ENCODE measurements at places on chromosomes 7 and 10. TPM values are rescaled to one million over a fixed set of nuclear protein-coding genes. Genes with fewer than 3 reads are reported as not detected.

DNA sequence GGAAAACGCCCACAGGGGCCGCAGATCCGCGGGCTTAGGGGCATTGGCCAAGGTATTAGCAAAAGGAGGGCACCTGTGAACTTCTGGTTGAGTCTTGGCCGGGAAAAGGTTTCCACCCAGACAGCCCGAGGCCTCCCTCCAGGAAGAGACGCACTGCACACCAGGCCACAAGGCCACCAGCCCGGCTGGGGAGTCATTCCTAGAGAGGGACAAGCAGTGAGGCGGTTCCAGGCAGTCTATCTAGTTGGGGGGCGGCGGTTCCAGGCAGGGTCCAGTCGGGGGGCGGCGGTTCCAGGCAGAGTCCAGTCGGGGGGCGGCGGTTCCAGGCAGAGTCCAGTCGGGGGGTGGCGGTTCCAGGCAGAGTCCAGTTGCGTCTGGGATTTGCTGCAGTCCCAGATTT is 518.5 kb downstream of the GLRX3 start:
- no peak for DNase-seq
- H3K27ac ChIP-seq = no peak overlapping the region
- H3K27me3 ChIP-seq = no peaks in the 10 kb centered on the region
- H3K4me1 ChIP-seq = no peaks in the 10 kb centered on the region
- no peaks in the 10 kb centered on the region for H3K36me3 ChIP-seq
- no peak overlapping the region for H3K4me3 ChIP-seq

GRCh38 chr10:117547016-117547715 is 4.6 kb downstream of the EMX2 start:
- H3K4me1 ChIP-seq = no peaks in the 10 kb centered on the region
- DNase-seq = no peak
- peaks cover 31% of the 10 kb centered on the region for H3K27me3 ChIP-seq
- no peak overlapping the region for H3K4me3 ChIP-seq
- H3K27ac ChIP-seq = no peak overlapping the region

- no peak overlapping the region for H3K4me3 ChIP-seq
- H3K27ac ChIP-seq = no peak overlapping the region
- DNase-seq = peak; percentile 55
- no peaks in the 10 kb centered on the region for H3K36me3 ChIP-seq
- H3K27me3 ChIP-seq = no peaks in the 10 kb centered on the region
Measured at GRCh38 chr10:97731346-97732051, 5.4 kb upstream of the ZFYVE27 start.

GRCh38 chr10:90526721-90527120 is 331.1 kb downstream of the HTR7 start:
- H3K4me3 ChIP-seq = no peak overlapping the region
- H3K27ac ChIP-seq = no peak overlapping the region
- H3K36me3 ChIP-seq = no peaks in the 10 kb centered on the region
- no peaks in the 10 kb centered on the region for H3K4me1 ChIP-seq
- H3K27me3 ChIP-seq = no peaks in the 10 kb centered on the region
- DNase-seq = no peak

- peak; percentile 70 for DNase-seq
- no peaks in the 10 kb centered on the region for H3K36me3 ChIP-seq
- peaks cover 16% of the 10 kb centered on the region for H3K4me1 ChIP-seq
- H3K27me3 ChIP-seq = peaks cover 9% of the 10 kb centered on the region
- no peak overlapping the region for H3K27ac ChIP-seq
- no peak overlapping the region for H3K4me3 ChIP-seq
Measured at GRCh38 chr7:141012044-141012685, 2.6 kb downstream of the MRPS33 start.

DNA sequence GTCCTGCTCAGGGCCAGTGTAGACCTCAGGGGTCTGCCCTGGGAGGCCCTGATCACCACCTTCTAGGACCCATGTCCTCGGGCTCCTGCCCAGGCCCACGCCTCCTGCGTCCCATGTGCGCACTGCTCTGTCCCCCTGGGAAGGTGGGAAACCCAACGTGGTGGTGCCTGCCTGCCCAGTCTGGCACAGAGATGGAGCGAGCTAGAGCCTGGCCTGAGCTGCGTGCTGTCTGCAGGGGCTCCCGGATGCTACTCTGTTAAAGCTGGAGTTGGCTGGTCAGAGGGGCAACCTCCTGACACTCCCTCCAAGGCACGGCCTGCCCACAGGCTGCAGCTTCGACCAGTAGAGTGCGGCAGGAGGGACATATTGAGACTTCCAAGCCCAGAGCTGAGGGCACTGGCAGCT is 171.7 kb downstream of the DNAJB6 start:
- H3K36me3 ChIP-seq = no peaks in the 10 kb centered on the region
- H3K4me3 ChIP-seq = no peak overlapping the region
- H3K27me3 ChIP-seq = peaks cover 85% of the 10 kb centered on the region
- no peak for DNase-seq

DNA sequence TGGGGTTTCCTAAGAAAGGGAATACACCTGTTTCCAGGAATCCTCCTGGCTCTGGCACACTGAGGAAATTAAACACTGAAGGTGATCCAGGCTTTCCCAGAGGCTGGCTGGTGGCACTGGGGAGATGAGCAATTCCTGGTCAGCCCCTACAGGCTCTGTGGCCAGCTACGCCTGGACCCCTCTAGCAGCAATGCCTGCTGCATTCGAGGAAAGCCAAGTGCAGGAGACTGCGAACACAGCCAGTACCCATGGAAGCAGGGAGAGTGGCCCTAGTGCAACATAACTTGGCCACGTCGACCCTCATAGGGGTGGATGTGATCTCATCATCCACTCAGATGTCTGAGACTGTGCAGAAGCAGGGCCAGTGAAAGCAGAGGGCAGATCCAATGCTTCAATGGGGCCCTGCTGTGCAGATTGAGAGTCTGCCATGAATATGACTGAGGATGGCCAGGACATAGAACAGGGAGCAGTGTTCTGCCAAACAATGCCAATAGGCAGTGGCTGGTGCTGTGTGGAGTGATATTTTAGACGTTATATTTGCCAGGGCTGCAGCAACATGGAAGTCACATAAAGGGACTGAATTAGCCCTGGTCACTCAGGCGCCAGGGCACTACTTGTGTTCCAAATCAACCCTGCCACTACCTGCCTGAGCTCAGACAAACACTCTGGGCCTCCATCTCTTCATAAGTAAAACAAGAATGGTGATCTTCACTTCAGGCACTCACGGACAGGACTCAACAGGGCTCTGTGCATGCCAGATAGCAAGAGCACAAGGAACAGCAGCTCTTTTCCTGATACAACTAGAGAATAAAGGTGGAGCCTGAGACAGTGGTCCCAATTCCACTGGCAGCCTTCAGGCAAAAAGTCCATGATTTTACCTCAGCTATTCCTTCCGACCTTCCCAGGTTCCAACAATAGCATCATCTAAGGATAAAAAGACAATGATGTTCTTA is 2.4 kb downstream of the ZNF488 start:
- H3K4me1 ChIP-seq = peaks cover 21% of the 10 kb centered on the region
- no peak overlapping the region for H3K27ac ChIP-seq
- no peak for DNase-seq

DNA sequence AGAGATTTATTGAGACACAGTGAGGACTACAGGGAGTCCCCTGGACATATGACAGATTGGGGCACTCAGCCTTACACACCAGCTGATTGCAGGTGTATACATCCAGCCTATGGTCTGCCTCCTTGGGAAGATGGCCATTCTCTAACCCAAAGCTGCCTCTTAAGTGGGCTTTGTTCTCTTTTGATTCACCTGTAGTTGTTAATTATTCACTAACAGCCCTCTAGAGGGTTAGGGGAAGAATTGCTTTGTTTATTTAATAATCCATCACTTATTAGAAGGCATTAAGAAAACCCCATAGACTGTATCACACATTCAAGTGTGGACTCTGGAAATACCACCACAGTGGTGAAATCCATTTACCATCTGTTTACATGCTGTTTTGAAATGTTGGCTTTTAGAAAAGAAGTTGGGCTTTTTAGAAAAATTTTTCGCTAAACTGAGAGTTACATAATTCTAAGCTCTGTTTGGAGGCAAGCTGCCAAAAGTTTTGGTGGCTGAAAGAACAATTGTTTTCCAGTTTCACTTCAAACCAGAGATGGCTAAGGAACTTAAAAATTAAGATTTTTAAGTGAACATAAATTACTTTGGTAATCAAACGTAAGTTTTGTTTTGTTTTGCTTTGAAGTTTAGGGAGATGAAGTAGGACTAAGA is 379.1 kb downstream of the ADRA2A start:
- no peaks in the 10 kb centered on the region for H3K4me1 ChIP-seq
- H3K27ac ChIP-seq = no peak overlapping the region
- no peak for DNase-seq
- no peak overlapping the region for H3K4me3 ChIP-seq
- H3K36me3 ChIP-seq = no peaks in the 10 kb centered on the region

DNA sequence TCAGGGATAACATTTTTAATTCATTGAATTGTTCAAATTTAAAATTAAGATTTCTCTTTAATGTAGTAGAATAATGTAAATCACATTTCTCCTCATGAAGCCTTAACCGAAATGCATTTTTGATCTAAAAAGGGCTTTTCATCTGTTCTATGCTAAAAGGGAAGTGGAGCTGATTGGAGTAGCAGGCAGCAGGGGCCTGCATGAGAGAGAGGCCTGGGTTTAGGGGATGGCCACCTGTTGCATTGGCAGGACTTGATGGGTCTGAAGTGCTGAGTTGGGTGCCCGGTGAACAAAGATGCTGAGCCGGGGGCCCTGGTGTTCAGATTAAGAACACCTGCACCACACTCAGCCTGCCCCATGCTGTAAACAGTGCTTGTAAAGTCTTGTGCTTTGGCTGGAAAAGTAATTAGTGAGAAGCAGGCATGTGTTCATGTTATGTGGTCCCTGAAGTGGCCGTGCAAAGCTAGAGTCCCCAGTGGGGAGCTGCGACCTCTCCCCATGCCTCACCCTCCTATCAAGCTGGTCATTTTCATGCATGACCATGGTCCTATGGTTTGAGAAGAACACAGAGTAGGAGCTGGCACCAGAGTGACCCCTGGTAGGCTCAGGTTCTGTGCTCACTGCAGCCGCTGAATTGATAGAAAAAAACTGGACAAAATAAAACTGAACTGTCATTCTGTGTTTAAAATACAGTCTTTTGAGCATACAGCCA is 124.3 kb downstream of the ADCY1 start:
- no peak overlapping the region for H3K27ac ChIP-seq
- H3K36me3 ChIP-seq = no peaks in the 10 kb centered on the region
- H3K27me3 ChIP-seq = peaks cover 72% of the 10 kb centered on the region
- no peak for DNase-seq
- H3K4me1 ChIP-seq = no peaks in the 10 kb centered on the region

DNA sequence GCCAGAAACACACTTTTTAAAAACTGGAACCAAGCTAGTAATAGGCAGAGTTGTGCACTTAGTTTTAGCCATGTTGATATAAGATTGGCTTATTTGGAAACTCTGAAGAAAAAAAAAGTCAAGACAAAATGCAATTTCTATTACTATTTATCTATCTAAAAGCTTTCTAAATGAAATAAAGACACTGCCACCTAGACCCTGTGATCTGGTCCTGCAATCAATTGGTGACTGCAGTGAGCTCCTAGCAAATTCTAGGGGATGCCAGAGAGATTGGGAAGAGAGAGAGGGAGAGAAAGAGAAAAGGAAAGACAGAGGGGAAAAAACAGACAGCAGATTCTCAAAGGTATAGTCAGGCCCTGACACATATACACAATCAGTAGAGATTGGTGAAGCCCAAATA is 25.3 kb downstream of the SORCS1 start:
- no peak for DNase-seq
- no peaks in the 10 kb centered on the region for H3K4me1 ChIP-seq
- H3K4me3 ChIP-seq = no peak overlapping the region
- no peaks in the 10 kb centered on the region for H3K27me3 ChIP-seq
- no peaks in the 10 kb centered on the region for H3K36me3 ChIP-seq
- no peak overlapping the region for H3K27ac ChIP-seq

GRCh38 chr7:12093365-12093764 is 117.7 kb upstream of the TMEM106B start:
- H3K4me1 ChIP-seq = no peaks in the 10 kb centered on the region
- H3K36me3 ChIP-seq = no peaks in the 10 kb centered on the region
- no peak overlapping the region for H3K4me3 ChIP-seq
- no peak for DNase-seq

- H3K4me1 ChIP-seq = peaks cover 20% of the 10 kb centered on the region
- H3K36me3 ChIP-seq = no peaks in the 10 kb centered on the region
- no peak overlapping the region for H3K27ac ChIP-seq
- DNase-seq = no peak
- H3K4me3 ChIP-seq = peak overlapping the region; percentile 94
- no peaks in the 10 kb centered on the region for H3K27me3 ChIP-seq
Measured at GRCh38 chr7:87220734-87221215, 1.2 kb upstream of the TMEM243 start.

DNA sequence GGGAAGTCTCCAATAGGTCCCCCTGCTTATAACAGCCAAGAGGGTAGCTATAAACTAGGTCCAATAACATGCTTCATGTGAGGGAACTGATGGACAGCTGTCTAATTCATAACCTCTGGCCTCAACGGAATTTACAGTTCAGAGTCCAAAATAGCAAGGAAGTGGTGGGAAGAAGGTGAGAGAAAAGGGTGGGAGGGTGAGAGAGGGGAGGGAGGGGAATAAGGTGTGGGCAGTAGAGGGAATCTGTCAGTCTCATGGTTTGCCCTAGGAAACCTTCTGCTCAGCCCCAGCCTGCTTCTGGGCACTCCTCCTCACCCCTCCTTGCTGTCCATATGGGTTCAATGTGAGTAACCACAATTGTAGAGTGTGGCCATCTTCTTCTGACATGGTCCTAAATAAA is 133.4 kb upstream of the ADO start:
- no peak for DNase-seq
- H3K4me3 ChIP-seq = no peak overlapping the region
- H3K27ac ChIP-seq = no peak overlapping the region
- no peaks in the 10 kb centered on the region for H3K36me3 ChIP-seq
- no peaks in the 10 kb centered on the region for H3K4me1 ChIP-seq

DNA sequence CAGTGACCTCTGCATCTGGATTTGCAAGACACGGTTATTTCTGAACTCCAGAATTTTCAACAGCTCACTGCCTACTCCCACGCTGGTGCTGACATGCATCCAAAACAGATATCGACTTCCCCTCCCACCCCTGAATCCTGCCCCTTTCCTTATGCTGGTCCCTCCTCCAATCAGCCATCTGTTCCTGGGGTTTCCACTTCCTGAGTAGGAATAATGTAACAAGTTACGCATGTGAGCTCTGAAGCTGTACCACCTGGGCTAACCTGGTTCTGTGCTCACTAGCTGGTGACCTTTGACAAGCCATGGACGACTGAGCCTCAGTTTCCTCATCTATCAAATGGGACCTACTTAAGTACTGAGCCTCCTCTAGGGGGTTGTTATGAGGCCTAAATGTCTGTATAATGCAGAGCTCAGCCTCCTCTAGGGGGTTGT is 1.7 kb upstream of the NCAPG2 start:
- H3K4me1 ChIP-seq = peaks cover 45% of the 10 kb centered on the region
- no peak for DNase-seq

Gene CCL24
- not detected for total RNA-seq

Gene TRIM4
- 34.0 TPM for total RNA-seq

Gene PHKG1
- total RNA-seq = 3.9 TPM

Gene CEP55
- 29.6 TPM for total RNA-seq

Gene PLEKHS1
- total RNA-seq = 4.9 TPM

Gene SDHAF3
- 27.4 TPM for total RNA-seq

Gene MMD2
- not detected for total RNA-seq

Gene ACSL5
- 11.7 TPM for total RNA-seq

Gene COL26A1
- 0.20 TPM for total RNA-seq

Gene ASB10
- not detected for total RNA-seq

Gene ATXN7L1
- 10.8 TPM for total RNA-seq

Gene EGFR
- total RNA-seq = 324 TPM

Gene ADRB1
- total RNA-seq = 0.48 TPM

Gene PRKCQ
- 5.3 TPM for total RNA-seq

Gene SPACDR
- 4.2 TPM for total RNA-seq

Gene AUTS2
- not detected for total RNA-seq

Gene ZDHHC6
- 24.2 TPM for total RNA-seq

Gene BRI3
- 239 TPM for total RNA-seq

All from PC-9 (cell line).